ENCODE measurements at places on chromosomes 13 and 19. TPM values are rescaled to one million over a fixed set of nuclear protein-coding genes. Genes with fewer than 3 reads are reported as not detected.
A peak's percentile ranks its signal among the peaks of the same experiment; 100 is the strongest.

- DNase-seq, result no peak
Observed at GRCh38 chr13:110880627-110881026, 34.2 kb downstream of the ANKRD10 start.

- DNase-seq, result no peak
Observed at GRCh38 chr13:107534548-107534947, 680.8 kb downstream of the LIG4 start.

DNA sequence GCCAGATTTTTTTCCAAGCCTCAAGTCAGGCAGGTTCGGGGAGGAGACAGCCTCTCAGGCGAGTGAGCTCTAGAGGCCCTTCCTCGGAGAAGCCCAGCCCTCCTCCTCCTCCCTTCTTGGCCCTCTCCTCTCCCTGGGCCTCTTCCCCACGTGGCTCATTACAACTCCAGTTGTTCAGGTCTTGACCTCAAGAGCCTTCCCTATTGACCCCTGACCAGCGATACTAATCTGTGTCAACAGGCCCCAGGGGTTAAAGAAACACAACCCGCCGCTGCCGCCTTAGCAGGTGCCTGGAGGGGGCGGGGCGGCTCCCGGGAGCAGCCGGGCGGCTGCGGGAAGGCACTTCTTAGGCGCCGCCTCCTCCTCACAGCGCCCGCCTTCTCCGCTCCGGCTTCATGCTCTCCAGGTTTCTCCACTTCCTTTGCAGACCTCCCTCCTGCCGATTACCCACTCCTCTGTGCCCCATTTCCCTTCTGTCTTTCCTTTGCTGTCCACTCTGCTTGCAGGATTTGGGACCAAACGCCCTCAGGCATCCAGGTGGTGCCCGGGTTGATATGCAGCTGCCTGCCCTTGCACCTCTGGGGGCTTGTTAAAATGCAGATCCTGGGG, 51.0 kb downstream of the LYL1 start:
- peak; percentile 64 for DNase-seq

DNA sequence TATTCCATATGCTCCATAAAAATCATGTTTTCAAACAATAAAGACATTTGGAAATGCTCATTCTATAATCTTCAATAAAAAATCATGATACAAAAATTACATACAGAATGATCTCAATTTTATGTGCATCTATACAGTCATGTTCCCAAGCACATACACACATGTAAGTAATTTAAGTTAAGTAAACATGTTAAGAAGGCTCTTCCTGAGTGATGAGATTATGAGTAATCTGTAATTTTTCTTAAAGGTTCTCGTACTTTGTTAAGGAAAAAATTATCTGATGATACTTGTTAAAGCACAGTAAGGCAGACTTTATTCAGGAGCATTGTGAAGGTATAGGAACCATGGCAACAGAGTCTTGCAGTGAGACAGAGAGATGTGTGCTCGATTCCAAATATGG, 30.0 kb upstream of the DLEU7 start:
- no peak for DNase-seq

- no peak for DNase-seq
Observed at GRCh38 chr19:8460516-8461298, 15.9 kb downstream of the HNRNPM start.

DNA sequence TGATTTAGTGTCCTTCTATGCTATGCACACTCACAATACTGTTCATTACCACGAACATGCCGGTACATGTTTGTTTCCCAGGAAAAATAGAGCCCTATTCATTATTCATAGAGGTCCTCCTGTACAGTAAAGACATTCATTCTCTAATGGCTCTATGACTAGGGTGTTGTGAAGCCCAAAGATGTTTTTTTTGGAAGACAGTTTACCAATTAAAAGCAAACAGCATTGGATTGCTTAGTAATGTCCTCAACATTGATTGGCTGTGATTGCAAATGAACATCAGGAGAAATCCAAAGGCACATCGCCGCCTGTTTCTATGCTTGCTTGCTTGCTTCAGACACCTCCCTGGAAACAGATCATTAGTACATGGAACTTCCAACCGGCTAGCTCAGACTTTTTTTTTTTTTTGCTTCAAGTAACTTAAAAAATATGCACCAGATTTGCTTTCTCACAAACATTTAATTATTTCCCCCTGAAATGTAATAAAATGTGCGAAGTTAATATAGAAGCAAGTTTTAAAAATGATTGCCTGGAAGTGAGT, 8.8 kb upstream of the GPC6 start:
- no peak for DNase-seq

DNA sequence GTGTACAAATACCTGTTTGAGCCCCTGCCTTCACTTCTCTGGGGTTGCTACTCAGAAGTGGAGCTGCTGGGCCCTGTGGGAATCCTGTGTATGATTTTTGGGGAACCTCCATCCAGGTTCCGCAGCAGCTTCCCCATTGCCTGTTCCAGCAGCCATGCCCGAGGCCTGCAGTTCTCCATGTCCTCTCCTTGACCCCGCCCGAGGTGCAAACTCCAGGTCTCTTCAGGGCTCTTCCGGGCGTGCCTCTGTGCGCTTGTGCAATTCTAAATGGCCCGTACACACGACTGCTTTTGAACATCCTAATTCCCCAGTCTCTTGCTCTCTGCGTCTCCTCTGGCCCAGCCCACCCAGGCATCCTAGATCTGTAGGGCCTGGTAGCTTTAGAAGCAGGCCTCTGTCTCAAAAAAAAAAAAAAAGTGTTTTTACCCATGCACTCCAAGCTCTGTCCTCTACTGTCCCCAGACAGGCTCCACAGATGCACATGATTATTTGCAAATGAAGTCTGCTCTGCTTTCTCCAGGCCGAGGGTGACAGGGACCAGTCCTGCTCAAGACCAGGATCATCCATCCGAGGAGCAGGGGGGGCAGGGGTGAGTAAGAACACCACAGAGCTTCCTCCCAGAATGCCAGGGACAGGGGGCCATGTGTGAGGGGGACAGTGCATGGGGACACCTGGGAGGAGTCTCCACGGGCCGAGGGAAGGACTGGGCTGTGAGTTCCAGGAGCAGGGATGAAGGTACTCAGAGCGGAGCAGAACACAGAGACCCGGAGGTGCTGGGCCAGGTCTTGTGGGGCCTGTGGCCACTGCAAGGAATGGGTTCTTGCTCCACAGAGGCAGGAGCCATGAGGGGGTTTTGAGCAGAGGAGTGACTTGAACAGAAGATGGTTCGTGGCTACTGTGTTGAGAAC, 51.7 kb downstream of the SLC7A9 start:
- DNase-seq, result no peak

Gene SYNGR4
- total RNA-seq, result not detected

Gene ACER1
- not detected for total RNA-seq

Data from activated CD4-positive, alpha-beta T cell treated with anti-CD3 and anti-CD28 coated beads for 36 hours (primary cell).